ENCODE measurements at places on chromosomes 1 and 21.

GRCh38 chr1:165641231-165641987 lies 10.4 kb downstream of the MGST3 start:
- DNase-seq, result no peak

DNA sequence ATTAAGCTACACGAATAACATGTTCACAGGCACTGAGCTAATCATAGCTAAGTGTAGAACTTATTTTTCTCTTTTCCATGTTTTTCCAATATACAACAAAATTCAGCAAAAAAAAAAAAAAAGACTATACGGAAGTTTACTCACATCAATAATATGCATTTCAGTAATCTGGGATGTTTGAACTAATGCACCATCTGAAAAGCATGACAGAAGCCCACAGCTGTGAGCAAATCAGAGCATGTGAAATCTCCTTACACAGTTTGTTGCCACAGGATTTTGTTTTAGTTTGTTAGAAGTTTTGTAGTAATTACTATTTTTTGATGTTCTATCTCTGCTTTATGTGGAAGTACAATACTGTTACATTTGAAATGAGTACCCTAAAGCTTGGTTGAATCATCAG lies 1051.7 kb downstream of the TTLL7 start:
- DNase-seq, result no peak

GRCh38 chr1:111204983-111205713 lies 4.7 kb upstream of the DENND2D start:
- DNase-seq, result no peak

- no peak for DNase-seq
Observed at GRCh38 chr1:165345502-165345901, 11.0 kb downstream of the LMX1A start.

DNA sequence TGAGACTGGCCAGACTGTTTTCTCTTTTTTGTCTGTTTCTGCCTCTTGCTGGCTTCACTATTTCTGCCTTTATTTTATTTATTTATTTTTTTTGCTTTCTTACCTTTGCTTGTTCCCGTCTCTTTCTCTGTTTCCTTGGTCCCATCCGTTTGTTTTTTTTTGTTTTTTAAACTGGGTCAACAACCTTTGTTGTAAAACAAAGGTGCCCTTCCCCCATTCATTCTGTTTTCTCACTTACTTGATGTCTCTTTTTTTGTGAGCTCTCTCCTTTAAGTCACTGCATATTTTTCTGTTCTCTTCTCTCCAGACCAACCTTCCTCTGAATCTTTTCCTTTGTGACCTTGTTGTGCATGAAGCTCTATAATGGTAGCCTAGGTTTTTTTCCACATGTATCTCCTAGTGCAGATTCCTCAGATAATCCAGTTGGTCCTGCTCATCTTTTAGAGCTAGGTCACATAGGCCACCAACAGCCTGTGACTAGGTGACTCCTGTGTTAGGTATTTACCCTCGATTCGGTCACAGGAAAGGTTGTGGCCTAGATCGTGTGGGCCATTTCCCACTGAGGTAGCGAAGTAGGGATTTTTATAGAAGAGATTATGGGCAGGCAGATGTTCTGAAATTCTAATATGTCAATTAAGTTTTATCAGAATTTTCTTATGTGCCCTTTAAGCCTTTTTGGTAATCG lies 15.9 kb downstream of the GNAI3 start:
- no peak for DNase-seq

DNA sequence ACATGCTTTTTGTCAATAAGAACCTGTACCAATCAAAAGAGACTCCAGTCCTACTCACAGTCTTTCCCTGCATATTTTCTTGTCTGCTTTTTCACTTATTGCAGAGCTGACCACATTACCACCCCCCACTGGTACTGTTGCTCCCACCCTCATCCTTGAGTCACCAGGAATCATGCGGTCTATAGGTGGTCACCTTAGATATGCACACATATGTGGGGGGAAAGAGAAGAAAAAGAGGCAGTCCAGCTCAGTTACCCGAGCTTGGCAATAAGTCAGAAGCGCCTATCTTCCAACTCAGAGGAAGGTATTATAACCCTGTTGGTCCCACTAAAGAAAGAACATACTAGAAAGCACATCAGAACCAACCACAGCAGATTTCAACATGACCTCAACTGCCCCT lies 119.2 kb downstream of the SMYD2 start:
- DNase-seq, result no peak

DNA sequence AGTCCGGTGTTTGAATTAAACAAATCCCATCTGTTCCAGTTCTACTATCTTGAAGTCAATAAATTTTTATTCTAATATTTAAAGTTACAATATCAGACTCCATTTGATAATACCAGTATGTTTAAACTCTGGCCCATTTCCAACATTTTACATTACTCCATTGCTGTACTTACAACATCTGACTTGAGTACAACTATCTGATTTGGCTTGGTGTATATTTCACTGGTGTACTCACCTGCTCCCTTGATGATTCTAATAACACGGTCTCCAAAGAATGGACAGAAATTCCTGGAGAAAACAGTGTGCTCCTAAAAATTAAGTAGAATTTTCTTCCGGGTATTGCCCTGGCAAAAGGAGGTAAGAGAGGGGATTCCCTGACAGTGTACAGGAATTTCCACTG lies 680.5 kb upstream of the ADAMTS5 start:
- no peak for DNase-seq

GRCh38 chr1:153536671-153537375 lies 1.0 kb upstream of the S100A6 start:
- DNase-seq, result no peak

GRCh38 chr1:183956559-183957188 lies 80.9 kb downstream of the COLGALT2 start:
- DNase-seq, result no peak

DNA sequence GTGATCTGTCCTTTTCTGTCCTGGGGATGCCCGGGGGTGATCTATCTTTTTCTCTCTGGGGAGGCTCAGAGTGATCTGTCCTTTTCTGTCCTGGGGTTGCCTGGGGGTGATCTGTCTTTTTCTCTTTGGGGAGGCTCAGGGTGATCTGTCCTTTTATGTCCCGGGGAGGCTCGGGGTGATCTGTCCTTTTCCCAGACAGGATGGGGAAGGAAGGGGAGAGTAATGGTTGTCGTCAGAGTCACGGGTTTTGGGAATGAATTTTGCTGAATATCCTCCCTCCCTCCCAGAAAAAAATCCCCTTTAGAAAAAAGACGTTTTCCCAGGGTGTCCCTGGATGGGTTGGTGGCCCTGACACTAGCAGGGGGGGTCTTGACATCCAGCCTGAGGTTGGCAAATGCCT lies 91.5 kb downstream of the ARHGEF10L start:
- no peak for DNase-seq

GRCh38 chr21:45830221-45830640 lies 151.3 kb upstream of the COL6A1 start:
- no peak for DNase-seq

- DNase-seq, result no peak
Observed at GRCh38 chr21:44766818-44767354, 34.7 kb downstream of the UBE2G2 start.

DNA sequence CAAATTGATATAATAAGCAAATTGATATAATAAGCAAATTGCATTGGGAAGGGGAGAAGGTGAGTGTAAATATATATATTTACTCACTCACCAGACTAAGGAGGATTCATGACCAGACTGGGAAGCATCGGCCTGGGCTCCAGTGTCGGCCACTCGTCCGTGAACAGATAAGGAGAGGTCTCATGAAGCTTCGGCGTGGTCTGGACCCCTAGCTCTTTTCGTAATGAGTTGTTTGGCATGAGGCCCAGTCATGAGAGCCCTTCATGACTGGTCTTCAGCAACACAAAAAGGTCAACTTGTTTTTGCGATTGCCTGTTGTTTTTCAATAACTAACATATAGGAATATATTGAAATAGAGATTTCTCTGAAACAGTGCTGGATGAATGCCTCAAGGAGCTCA lies 222.9 kb upstream of the KCNK2 start:
- DNase-seq, result no peak

DNA sequence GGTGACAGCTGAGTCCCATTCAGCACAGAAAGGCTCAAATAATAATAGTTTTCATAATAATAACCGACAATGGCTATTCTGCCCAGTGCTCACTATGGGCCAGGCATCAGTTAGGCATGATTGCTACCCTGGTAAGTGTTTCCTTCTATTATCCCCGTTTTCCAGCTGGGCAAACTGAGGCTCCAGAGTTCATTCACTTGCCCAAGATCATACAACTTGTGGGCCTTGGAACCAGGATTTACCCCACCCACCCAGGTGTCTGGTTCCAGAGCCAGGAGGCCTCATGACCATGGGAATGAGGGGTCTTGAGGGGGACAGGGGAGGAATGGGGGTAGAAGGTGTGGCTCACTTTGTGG lies 518 bp downstream of the PLOD1 start:
- DNase-seq, result no peak

DNA sequence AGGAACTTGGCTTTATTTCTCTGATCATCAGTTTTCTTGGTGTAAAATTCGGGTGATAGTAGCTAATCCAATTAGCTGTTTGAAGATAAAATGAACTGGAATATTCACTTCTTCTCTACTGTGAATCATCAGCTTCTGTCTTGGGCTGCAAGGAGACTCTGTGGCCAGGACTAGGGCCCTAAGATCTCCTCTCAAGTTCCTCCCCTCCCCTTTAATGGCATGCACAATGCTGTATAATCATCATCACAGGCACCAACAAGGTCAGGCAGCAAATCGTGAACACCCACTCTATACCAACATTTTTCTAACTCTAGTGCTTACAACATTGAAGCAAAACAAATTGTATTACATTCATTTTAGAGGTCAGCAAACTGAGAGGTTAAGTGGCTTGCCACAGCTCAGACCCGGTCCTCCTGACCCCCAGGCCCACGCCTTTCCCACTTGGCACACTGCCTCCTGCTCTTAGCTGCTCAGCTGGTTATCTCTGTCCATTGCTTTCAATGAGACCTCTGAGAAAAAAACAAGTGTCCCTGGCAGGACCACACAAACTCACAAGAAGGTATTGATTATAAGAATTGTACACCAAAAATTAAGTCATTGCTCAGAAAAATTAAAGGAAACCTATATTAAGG lies 31.8 kb downstream of the LRRC52 start:
- no peak for DNase-seq

- DNase-seq, result no peak
Observed at GRCh38 chr1:60296794-60297193, 223.2 kb upstream of the C1orf87 start.

DNA sequence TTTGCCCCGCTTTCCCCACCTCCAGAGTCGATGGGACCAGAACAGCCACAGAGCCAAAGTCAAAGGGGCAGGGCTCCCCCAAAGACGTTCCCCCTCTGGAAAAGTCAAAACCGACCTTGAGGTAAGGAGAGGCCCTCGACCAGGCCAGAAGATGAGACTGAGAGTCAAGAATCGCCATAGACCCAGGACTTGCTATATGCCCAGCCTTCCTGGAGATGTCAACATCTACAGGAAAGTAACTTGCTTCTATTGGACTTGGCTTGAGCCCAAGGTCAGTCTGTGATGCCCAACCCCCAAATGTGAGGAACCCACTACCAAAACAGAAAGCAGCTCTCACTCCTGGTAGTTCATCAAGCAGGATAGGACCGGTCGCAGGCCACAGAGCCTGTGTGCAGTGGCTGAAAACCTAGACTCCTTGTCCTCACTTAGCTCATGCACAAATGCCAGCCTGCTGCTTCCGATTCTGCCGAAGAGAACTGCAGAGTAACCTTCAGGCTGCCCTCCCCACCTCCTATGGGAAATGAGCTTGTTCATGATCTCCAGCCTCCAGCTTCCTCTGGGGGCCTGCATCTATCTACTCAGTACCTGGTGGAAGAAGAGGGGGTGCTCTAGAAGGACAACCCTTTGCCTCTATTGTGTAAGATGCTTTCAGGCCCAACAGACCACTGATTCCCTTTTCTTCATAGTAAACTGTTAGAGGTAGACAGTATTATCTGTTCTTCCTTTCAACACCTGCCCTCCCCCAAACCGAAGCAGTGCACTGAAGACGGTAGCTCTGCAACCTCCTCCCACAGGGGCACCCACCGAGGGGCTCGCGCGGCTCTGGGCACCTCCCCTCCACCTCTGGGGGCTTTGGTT lies 1.4 kb downstream of the ACOT7 start:
- DNase-seq, result no peak

- DNase-seq, result no peak
Observed at GRCh38 chr1:235112297-235113182, 16.1 kb downstream of the TOMM20 start.

GRCh38 chr1:219304227-219305226 lies 130.8 kb downstream of the LYPLAL1 start:
- DNase-seq, result no peak

GRCh38 chr1:56360021-56360420 lies 219.3 kb downstream of the PLPP3 start:
- DNase-seq, result no peak

GRCh38 chr1:210438928-210439841 lies 110.5 kb downstream of the HHAT start:
- no peak for DNase-seq

DNA sequence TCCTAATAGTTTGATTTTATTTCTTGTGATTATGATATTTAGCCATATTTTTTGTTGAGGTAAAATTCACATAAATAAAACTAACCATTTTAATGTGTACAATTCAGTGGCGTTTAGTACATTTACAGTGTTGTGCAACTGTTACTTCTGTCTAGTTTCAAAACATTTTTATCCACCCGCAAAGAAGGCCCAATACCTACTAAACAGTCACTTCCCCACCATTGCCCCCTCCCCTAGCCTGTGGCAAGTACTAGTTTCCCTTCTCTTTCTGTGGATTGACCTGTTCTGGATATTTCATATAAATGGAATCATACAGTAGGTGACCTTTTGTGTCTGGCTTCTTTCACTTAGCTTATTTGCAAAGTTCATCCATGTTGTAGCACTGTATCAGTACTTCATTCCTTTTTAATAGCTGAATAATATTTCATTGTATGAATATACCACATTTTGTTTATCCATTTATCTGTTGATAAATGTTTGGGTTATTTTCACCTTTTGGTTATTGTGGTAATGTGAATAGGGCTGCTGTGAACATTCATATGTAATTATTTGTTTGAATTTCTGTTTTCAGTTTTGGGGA lies 4.1 kb downstream of the FLVCR1 start:
- DNase-seq, result no peak

DNA sequence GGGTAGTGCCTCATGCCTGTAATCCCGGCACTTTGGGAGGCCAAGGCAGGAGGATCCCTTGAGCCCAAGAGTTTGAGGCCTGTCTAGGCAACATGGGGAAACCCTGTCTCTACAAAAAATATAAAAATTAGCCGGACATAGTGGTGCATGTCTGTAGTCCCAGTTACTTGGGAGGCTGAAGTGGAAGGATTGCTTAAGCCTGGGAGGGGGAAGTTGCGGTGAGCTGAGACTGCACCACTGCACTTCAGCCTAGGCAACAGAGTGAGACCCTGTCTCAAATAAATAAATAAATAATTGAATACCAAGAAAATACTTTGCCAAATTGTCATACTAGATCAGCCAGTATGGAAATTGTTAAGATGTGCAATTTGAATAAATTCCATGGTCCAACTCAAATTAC lies 5.9 kb upstream of the RBBP5 start:
- DNase-seq, result no peak

DNA sequence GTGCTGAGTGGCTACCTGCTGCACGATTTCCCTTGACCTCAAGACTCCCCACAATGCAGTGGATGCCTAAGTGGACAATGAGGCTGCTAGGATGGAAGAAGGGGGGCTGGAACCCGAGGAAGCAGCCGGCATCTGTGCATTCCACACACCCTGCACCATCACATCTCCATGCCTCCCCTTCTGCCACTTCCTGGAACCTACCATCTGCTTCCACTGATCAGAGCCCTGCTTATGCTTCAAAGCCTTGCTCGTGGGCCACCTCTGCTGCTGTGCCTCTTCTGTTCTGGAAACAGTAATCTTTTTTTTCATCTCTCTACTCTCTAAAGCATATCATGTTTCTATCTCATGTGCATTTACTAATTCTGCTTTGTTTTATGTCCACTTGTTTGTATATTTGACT lies 66.2 kb upstream of the WDR26 start:
- peak; percentile 90 for DNase-seq

- no peak for DNase-seq
Observed at GRCh38 chr1:182676274-182676673, 8.1 kb downstream of the RGS8 start.
